Activated CD4-positive, alpha-beta T cell treated with anti-CD3 and anti-CD28 coated beads, Interleukin-2, amount 10 ng/mL, durations not matched to agents 7 days and 5 days (primary cell): ENCODE measurements at places on chromosomes 2 and 18.

GRCh38 chr18:66749030-66749429 is 145.1 kb upstream of the CDH19 start:
- no peaks in the 10 kb centered on the region for H3K4me1 ChIP-seq
- no peaks in the 10 kb centered on the region for H3K36me3 ChIP-seq
- H3K27me3 ChIP-seq, result no peaks in the 10 kb centered on the region
- H3K27ac ChIP-seq, result no peak overlapping the region
- DNase-seq, result no peak
- no peak overlapping the region for H3K4me3 ChIP-seq

DNA sequence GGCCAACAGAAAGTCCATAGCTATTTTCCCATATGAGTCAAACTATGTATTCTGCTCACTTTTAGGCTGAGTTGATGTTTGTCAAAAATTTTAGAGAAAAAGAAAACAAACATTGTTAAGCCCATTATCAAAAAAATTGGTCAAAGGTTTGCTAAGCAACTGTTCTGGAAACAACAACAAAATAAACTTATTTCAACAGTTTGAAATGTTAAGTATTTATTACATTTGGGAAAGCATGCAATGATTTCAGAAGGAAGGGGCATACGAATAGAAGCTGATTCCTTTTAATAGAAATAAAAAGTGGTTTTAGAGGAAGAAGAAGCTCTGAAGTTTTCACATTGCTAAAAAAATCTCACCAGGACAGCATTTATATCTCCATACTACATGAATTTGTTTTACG is 1837.5 kb upstream of the CELF4 start:
- H3K4me3 ChIP-seq, result no peak overlapping the region
- H3K27ac ChIP-seq, result no peak overlapping the region
- no peak for DNase-seq

DNA sequence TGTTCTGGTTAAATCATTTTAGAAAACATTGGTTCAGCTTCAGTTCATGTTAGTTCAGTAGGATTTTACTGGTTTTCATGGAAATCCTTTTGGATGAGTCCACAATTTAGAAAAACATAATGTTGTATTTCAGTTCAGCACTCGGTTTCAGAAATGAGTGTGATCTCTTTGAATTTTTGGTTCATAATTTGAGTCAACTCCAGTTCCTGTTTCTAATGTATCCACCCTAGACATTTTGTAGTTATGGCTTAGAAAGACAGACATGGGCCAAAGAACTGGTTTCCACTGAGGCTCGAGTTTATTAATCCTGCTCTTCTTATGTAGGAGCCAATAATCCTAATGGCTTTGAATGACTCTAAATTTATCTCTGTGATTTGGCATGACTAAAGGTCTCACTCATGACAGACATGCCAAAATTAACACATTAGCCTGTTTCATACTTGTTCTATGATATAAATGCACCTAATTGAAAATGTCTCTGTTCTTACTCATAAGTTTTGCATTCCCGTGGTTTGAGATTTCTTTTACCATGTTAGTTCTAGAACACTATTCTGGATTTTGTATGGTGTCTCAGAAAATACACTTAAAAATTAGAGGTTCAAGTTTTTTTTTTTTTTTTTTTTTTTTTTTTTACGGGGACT is 82.3 kb upstream of the SPRED2 start:
- H3K4me3 ChIP-seq, result no peak overlapping the region
- H3K36me3 ChIP-seq, result no peaks in the 10 kb centered on the region
- no peaks in the 10 kb centered on the region for H3K27me3 ChIP-seq

DNA sequence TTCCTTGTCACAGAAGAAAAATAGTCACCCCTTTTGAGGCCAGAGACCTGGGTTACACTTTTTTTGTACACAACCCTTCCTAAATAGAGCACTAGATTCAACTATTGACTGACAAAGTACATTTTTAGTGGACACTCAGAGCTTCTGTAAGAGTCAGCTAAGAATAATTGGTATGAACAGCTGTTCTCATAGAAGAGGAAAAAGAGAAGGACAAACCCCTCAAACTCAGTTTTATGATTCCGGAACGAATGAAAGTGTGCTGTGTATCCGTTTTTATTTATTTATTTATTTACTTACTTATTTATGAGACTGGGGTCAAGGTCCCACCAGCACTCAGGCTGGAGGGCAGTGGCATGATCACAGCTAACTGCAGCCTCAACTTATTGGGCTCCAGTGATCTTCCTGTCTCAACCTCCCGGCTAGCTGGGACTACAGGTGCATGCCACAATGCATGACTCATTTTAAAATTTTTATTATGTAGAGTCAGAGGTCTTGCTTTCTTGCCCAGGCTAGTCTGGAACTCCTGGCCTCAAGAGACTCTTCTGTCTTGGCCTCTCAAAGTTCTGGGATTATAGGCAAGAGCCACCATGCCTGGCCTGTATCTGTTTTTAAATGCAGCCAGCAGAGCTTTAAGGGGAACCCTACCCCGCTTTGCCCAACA is 36.0 kb upstream of the FZD5 start:
- DNase-seq, result no peak
- no peaks in the 10 kb centered on the region for H3K36me3 ChIP-seq
- no peak overlapping the region for H3K4me3 ChIP-seq
- no peaks in the 10 kb centered on the region for H3K27me3 ChIP-seq
- H3K4me1 ChIP-seq, result peaks cover 11% of the 10 kb centered on the region
